ENCODE measurements at places on chromosomes 6 and 20.
A peak's percentile ranks its signal among the peaks of the same experiment; 100 is the strongest.

DNA sequence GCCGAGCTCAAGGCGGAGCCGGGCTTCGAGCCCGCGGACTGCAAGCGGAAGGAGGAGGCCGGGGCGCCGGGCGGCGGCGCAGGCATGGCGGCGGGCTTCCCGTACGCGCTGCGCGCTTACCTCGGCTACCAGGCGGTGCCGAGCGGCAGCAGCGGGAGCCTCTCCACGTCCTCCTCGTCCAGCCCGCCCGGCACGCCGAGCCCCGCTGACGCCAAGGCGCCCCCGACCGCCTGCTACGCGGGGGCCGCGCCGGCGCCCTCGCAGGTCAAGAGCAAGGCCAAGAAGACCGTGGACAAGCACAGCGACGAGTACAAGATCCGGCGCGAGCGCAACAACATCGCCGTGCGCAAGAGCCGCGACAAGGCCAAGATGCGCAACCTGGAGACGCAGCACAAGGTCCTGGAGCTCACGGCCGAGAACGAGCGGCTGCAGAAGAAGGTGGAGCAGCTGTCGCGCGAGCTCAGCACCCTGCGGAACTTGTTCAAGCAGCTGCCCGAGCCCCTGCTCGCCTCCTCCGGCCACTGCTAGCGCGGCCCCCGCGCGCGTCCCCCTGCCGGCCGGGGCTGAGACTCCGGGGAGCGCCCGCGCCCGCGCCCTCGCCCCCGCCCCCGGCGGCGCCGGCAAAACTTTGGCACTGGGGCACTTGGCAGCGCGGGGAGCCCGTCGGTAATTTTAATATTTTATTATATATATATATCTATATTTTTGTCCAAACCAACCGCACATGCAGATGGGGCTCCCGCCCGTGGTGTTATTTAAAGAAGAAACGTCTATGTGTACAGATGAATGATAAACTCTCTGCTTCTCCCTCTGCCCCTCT, 1.1 kb downstream of the CEBPB start:
- H3K4me1 ChIP-seq, result peaks cover 21% of the 10 kb centered on the region
- DNase-seq, result peak; percentile 92
- H3K27me3 ChIP-seq, result no peaks in the 10 kb centered on the region
- no peaks in the 10 kb centered on the region for H3K36me3 ChIP-seq
- peak overlapping the region; percentile 96 for H3K27ac ChIP-seq

DNA sequence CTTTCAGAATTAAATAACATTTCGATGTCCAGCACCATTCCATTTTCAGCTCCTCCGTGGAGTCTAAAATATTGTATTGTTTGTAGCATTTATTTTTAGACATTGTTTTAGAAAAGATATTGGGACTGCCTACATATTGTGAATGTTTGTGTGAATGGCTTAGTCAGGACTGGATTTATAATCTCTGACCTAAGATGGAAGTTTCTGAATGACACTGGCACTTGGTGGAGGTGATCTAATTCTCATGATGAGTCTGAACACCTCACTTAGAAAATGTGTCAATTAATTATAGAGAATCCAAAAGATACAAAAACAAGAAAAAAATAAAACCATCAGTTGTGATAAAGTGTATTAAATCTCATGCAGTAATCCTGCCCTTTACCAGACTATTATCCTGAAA, 60.8 kb upstream of the HBS1L start:
- no peaks in the 10 kb centered on the region for H3K4me1 ChIP-seq
- H3K4me3 ChIP-seq, result no peak overlapping the region
- peaks cover 54% of the 10 kb centered on the region for H3K27me3 ChIP-seq
- DNase-seq, result no peak

DNA sequence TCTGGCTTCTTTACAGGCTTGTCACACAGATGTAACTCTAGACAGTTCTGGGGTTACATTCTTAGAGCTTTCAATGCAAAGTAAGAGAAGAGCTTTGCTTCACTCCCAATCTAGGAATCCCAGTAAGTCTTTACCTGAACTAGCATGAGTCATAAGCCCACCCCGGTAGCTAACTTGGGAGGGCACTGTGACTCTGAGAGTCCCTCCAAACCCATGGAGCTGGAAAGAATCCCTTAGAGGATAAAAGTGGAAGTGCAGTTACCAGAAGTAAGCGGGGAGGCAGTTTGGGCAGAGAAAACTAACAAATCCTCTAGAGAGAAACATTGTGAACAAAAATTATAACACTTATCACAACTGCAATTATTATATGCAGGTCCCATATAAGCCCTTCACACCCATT, 84.0 kb upstream of the SMLR1 start:
- no peak overlapping the region for H3K4me3 ChIP-seq
- DNase-seq, result no peak
- no peak overlapping the region for H3K27ac ChIP-seq

DNA sequence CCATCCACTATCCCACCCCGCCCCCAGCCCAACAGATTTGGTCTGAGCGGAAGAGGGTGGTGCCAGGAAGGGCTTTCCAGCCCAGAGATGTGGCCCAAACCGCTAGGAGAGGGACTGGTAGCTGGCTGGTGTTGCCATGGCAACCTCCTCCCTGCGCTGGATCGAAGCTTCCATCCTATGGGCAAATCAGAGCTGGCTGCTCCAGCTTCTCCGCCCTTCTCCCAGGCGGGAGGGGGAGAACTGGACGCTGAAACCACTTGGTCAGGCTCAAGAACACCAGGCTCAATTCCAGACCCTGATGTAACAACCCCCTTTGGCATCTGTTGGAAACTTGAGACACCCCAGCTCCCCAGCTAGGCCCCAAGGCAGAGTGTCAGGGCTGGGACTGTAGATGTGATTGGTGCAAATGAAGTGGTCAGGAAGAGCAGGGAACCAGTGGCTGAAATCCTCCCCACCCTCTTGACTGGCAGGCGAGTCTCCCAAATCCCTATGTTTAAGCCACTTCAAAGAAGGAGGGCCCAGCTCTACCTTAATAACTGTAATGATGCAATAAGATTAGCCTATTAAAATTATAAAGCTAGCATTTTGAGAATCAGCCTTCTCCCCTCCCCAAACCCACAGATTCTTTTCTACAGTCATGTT, 4.2 kb downstream of the RIMS4 start:
- no peak overlapping the region for H3K4me3 ChIP-seq
- no peaks in the 10 kb centered on the region for H3K4me1 ChIP-seq
- DNase-seq, result no peak
- peaks cover 65% of the 10 kb centered on the region for H3K27me3 ChIP-seq
- H3K27ac ChIP-seq, result no peak overlapping the region

- H3K36me3 ChIP-seq, result peaks cover 12% of the 10 kb centered on the region
- H3K4me1 ChIP-seq, result peaks cover 16% of the 10 kb centered on the region
- no peaks in the 10 kb centered on the region for H3K27me3 ChIP-seq
- DNase-seq, result no peak
- H3K27ac ChIP-seq, result no peak overlapping the region
Measured at GRCh38 chr6:7126754-7127153, 19.0 kb downstream of the RREB1 start.

DNA sequence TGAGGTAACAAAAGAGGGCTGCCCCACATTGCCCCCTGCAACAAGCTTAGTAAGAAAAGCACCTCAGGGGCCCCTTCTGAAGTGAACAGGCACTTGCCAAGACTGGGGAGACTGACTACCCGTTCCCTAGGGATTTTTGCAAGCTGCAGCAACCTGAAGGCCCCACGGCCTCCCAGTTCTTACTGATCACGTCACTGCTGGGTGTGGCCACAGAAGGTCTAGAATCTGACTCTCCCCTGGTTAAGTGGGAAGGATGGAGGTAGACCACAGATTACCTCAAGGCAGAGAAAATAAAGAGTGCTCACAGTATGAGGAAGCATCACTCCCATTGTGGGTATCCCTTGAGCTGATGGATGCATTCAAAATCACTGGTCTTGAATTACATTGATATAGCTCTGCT, 201.5 kb upstream of the KCNQ5 start:
- no peaks in the 10 kb centered on the region for H3K27me3 ChIP-seq
- no peak overlapping the region for H3K4me3 ChIP-seq
- peaks cover 61% of the 10 kb centered on the region for H3K4me1 ChIP-seq
- H3K36me3 ChIP-seq, result no peaks in the 10 kb centered on the region
- no peak for DNase-seq

GRCh38 chr20:24938498-24938897, 10.6 kb upstream of the CST7 start:
- no peaks in the 10 kb centered on the region for H3K36me3 ChIP-seq
- no peak overlapping the region for H3K4me3 ChIP-seq
- no peak overlapping the region for H3K27ac ChIP-seq

DNA sequence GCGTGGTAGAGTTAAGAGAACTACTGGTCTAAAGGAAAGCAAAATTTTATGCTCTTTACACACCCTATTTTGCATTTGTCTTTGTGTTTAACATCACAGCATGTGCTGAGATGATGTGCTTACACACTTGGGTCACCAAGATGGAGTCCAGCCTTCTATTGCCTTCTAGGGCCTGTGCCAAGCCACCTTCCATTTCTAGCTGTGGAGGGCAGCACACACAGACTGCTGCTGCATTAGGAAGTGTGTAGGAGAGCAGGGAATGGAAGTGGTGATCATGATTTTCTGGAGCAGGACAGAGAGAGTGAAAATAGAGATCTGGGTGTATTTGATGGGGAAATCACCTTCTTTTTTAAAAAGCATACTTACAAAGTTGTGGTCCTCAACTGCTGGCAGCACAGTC, 191.6 kb downstream of the SOX4 start:
- H3K27me3 ChIP-seq, result no peaks in the 10 kb centered on the region
- DNase-seq, result no peak
- H3K36me3 ChIP-seq, result no peaks in the 10 kb centered on the region
- no peak overlapping the region for H3K4me3 ChIP-seq
- no peaks in the 10 kb centered on the region for H3K4me1 ChIP-seq

- H3K4me3 ChIP-seq, result no peak overlapping the region
- DNase-seq, result no peak
- H3K27me3 ChIP-seq, result no peaks in the 10 kb centered on the region
- peaks cover 12% of the 10 kb centered on the region for H3K4me1 ChIP-seq
- no peaks in the 10 kb centered on the region for H3K36me3 ChIP-seq
Measured at GRCh38 chr6:161245363-161245762, 28.5 kb downstream of the AGPAT4 start.

DNA sequence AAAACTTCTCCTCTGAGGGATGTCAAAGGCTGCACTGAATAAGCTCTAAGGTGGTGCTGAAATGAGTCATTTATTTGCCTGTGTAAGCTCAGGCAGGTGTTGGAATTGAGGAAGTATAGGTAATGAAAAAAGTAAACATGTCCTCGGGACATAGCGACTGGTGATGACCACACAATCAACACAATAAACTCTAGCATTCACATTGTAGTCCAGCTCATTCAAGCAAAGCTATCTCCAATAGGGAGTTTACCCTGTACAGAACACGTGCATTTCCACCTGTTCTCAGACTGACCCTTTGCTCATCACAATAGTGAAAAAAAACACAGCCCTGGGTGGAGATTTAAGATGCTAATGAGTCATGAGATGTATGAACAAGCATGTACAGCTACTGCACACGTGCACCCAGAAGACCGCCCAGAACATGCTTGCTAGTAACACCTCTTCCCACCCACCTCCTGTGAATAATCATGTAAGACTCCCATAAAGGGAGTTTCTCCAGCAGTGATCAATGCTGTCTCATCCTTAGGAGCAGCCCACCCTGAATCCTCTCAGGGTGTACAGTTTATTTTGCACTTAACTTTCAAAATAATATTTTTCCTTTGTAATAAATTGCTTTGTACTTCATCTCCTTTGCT, 33.0 kb upstream of the POU5F1 start:
- H3K36me3 ChIP-seq, result no peaks in the 10 kb centered on the region
- H3K4me3 ChIP-seq, result peak overlapping the region; percentile 74
- H3K4me1 ChIP-seq, result peaks cover 13% of the 10 kb centered on the region
- DNase-seq, result peak; percentile 35
- H3K27ac ChIP-seq, result peak overlapping the region; percentile 67

DNA sequence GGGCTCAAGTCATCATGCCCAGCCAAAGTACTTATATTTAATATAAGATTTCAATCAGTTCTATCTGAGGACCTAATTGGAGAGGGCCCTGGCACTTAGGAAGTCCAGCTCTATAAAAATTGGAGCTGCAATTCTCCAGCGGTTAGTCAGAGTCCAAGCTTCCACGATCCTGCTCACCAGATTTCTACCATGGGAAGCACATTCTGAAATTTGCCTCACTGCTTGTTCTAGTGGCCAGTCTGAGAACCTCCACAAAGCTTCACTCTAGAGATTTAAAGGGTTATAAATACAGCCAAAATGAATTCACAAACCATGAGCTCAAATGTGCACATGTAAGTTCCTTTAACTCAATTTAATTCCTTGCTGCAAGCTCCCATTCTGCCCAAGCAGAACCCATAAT, 33.5 kb downstream of the PNLDC1 start:
- DNase-seq, result peak; percentile 97
- no peaks in the 10 kb centered on the region for H3K27me3 ChIP-seq
- no peak overlapping the region for H3K4me3 ChIP-seq
- peaks cover 19% of the 10 kb centered on the region for H3K4me1 ChIP-seq

DNA sequence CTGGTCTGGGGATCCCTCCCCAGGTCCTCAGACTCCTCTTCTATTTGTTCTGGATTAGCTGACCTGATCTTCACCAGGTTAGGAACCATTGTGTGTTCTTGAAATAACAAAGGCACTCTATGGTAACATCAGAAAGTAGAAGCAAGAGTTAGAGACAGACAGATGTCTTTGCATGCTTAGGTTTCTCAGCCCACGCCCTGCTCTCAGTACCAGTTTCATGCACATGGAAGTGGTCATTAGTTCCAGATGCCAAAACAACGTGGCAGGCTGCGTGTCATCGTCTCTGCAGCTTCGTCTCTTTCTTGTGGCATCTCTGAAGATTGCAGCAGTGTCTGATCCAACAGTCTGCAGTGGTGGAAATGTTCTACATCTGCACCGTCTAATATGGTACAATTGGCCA, 89.4 kb downstream of the PACRG start:
- H3K27me3 ChIP-seq, result no peaks in the 10 kb centered on the region
- no peaks in the 10 kb centered on the region for H3K36me3 ChIP-seq
- DNase-seq, result no peak
- no peak overlapping the region for H3K27ac ChIP-seq
- H3K4me1 ChIP-seq, result no peaks in the 10 kb centered on the region
- no peak overlapping the region for H3K4me3 ChIP-seq

DNA sequence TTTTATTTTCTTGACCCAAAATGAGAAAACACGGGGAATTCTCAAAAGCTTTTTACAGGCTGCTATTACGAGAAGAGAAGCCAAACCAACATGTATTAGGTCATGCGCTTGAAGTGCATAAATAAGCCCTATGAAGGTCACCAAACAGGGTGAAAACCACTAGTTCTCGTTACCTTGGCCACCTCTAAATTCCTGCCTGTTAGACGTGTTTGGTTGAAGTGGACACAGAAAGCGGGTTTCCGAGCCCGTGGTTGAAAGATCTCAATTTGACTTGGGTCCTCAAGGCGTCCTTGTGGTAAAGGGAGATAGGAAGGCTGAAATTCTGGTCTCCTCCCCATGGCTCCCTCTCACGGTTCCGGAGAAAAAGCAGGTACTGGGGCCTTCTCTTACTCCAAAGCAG, 6.2 kb downstream of the EYA2 start:
- no peak overlapping the region for H3K4me3 ChIP-seq
- no peak for DNase-seq
- H3K36me3 ChIP-seq, result no peaks in the 10 kb centered on the region
- no peaks in the 10 kb centered on the region for H3K4me1 ChIP-seq

DNA sequence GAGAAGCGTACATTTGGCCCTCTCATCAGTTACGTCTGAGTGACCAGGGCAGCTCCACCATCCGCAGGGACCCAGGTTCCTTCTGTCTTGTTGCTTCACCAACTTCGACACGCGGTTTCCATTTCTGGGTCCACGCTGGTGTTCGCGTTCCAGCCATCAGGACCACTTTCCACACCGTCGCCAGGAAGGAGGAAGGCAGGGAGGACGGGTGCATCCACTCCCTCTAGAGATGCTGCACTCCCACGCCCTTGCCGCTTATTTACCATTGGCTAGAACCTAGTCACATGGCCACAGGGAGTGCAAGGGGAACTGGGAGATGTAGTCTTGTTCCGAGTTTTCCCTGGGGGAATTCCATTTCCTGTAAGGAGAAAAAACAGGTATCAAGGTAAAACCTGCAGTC, 33.2 kb upstream of the SNX9 start:
- peaks cover 4% of the 10 kb centered on the region for H3K4me1 ChIP-seq
- H3K4me3 ChIP-seq, result no peak overlapping the region
- no peaks in the 10 kb centered on the region for H3K27me3 ChIP-seq
- no peak for DNase-seq
- H3K36me3 ChIP-seq, result no peaks in the 10 kb centered on the region
